ENCODE measurements at places on chromosomes 4 and X.

DNA sequence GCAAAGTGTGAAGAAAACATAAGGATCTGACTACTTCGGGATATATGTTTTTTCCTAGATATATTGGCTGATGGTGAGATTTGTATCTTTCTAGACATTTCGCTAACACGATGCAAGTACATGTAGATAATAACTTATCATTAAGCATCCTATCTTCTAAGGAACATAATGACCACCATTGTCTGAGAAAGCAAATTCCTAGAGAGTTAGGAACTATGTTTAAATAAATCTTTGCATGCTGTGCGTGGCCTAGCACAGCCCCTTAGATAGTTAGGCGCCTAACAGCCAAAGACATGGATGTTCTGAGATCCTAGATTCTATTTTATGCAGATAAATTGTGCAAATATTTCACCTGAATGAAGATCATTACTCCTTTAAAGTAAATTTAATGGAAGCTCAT is 3.0 kb downstream of the COL4A6 start:
- DNase-seq: no peak

- peak; percentile 59 for DNase-seq
Observed at GRCh38 chrX:118520216-118521206, 24.9 kb downstream of the DOCK11 start.

DNA sequence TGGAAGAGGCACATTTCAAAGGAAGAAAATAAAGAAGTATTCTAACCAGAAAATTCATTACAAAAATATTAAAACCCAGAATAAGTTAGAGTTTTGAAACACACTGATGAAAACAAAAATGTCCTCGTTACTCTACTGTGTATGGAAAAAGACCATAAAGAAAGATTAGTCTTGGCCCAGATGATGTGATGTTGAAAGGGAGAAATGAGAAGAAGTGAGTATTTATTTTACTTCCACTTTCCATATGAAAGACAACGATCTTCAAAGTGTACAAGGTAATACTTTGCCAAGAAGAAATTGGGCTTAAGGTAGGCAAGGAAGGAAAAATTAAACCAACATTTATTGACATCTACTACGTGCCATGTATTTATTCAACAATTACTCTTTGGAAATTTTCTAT is 48.6 kb upstream of the EMCN start:
- no peak for DNase-seq

GRCh38 chrX:70183091-70183490 is 5.8 kb downstream of the DGAT2L6 start:
- DNase-seq: no peak

- no peak for DNase-seq
Observed at GRCh38 chr4:108465886-108466500, 154.4 kb upstream of the RPL34 start.

DNA sequence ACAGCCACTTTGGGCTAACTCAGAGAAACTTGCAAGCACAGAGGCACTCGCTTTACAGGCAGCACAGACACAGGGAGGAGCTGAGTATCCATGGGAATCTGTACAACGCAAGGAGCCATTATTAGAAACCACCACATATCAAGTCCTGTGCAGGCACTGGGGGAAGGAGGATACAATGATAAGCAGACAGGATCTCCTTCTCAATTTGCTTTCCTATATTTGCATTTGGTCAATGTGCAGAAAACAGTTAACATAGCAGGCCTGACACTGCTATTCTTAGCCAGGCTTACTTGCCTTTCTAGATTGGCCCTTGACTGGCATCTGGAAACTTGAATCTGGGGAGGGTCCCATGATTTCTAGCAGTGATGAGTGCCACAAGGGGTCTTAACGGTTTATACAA is 65.8 kb downstream of the TEC start:
- DNase-seq: no peak

DNA sequence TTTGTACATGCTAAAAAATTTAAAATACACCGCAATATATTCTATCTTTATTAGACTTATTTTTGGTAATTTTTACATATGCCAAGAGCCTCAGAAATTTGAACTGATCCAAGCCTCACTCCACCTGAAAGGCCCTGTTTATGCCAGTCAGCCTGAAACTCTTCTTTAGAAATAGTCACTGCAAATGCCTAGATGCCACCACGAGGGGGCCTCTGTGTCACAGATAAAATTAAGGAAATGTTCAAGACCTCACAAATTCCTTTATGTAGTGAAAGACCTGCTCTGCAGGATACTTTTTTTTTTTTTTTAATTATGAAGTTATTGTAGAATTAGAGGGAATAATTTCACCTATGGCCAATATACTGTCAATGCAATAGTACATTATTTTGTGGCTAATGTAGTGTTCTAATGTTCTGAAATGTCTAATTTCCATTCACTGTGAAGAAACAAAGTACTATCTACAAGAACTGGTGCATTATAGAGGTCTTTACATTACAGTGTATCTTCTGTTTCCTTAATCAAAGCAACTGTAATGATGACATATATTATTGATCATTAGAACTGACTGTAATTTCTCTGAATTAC is 69.8 kb downstream of the DTHD1 start:
- DNase-seq: peak; percentile 59
